EH (cell line): ENCODE measurements at places on chromosomes 16 and 17.

- DNase-seq: no peak
Measured at GRCh38 chr17:38685491-38685890, 10.7 kb upstream of the EPOP start.

- no peak for DNase-seq
Measured at GRCh38 chr16:86050591-86051367, 151.8 kb downstream of the IRF8 start.

GRCh38 chr17:50035421-50035879, 20.5 kb upstream of the ITGA3 start:
- DNase-seq: no peak

DNA sequence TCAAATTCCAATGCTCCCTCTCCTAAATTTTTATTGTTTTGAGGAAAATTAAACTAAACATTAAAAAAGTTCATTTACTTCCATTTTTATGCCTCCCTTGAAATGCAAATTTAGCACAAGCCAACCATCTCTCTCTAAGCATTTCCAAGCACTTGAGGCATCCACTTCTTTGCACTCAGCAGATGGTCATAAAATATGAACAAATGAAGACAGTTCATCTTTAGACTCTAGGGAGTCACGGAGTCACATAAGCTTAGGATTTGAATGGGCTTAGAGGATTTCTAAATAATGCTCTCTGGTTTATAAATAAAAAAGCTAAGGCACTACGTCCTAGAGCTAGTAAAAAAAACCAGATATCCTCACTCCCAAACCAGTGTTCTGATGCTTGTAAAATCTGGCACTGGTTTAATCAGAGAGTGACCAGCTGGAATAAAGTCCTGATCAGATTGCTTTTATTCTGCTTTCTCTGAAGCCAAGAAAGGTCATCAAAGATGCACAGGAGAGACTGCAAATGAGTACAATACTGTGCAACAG, 204.2 kb downstream of the CA10 start:
- no peak for DNase-seq

GRCh38 chr17:16941072-16942036, 30.6 kb downstream of the TNFRSF13B start:
- peak; percentile 11 for DNase-seq

DNA sequence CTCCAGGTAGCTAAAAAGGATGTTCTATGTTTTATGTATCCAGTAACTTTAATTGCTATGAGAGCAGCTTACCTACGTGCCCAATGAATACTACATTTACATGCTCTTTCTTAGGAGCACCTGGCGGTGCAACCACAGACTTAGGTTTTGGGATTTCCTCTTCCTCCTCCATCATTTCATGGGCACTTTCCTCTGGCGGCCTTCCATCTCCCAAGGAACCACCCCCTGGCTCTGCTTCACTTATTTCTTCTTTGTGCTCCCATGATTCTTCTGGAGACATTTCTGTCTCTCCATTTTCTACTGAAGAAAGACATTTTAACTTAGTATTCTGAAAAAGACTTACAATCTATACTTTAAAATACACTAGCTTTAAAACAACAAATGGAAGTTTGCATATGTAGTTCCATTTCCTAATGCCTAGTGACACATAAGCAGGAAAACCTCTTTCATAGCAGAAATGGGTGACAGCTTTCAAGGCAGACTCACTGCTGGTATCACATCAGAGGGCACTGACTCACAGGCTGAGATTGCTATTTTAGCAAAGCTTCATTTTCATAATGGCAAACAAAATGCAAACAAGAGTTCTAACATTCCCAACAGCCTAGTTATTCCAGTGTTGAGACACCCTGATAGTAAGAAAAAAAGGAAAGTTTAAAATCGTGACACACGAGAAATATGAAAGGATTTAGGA, 19.1 kb downstream of the GSPT1 start:
- peak; percentile 85 for DNase-seq
